ENCODE measurements at places on chromosomes 3 and 15.
A peak's percentile ranks its signal among the peaks of the same experiment; 100 is the strongest.

GRCh38 chr3:155242342-155242741 is 51.1 kb downstream of the STRIT1 start:
- no peak for DNase-seq

GRCh38 chr3:43894176-43895049 is 203.7 kb downstream of the ABHD5 start:
- peak; percentile 89 for DNase-seq

DNA sequence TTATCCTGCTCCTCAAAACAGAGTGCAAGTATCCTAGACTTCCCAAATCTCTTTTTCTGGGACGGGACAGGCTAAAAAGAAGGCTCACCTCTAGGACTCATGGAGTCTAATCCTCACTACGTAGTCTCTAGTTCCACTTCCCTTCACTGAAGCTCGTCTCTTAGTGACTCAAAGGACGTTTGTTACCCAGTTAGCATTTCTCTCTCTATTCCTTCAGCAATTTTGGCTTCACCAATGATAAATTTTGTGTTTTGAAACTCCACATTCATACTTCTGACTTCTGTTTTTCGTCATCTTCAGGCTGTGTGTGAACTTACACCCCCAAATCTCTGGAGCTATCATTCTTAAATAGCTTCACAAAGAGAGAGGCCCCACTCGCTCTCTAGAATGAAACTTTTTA is 627.1 kb downstream of the NAALADL2 start:
- DNase-seq = no peak

- no peak for DNase-seq
These were observed 7.3 kb downstream of the NEK4 start for GRCh38 chr3:52763466-52763865.

- DNase-seq = peak; percentile 83
These were observed 154.4 kb downstream of the PGPEP1L start for GRCh38 chr15:98853161-98853560.
